WTC11 (cell line): ENCODE measurements at places on chromosomes 16 and 17. TPM values are rescaled to one million over a fixed set of nuclear protein-coding genes. Genes with fewer than 3 reads are reported as not detected.

The NUPR1 gene
- total RNA-seq = 0.33 to 1.1 TPM (median 0.66 TPM) in 3 replicates

The LGALS9 gene
- total RNA-seq = 3.3 to 5.7 TPM (median 3.7 TPM) in 3 replicates

The ARSG gene
- total RNA-seq = 6.9 to 7.9 TPM (median 7.5 TPM) in 3 replicates

The WNT9B gene
- 0.41 to 0.87 TPM (median 0.44 TPM) in 3 replicates for total RNA-seq

DNA sequence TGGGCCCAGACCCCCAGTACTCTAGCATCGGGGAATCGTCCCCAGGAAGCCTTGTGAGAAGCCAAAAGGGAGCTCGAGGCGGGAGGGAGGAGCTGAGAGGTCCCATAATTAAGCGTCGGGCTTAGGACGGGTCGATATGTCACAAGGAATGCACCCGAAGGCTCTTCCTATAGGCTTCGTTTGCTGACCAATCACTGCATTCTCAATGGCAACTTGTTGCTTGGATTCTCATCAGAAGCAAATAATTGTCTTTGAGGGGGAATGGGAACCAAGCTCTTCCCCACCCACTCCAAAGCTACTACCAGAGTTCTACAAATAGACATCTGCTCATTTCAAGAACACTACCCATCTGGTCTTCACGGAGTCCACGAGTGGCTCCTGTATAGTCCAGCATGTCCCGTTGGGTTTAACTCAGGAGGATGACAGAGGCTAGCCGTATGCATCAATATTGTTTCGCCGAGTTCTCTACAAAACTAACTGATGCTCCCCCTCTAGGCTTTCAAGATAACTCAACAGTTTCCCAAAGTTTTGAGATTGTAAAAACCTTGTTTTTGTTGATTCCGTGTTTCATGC lies 628 bp upstream of the BLMH start:
- peaks cover 15% of the 10 kb centered on the region for H3K4me1 ChIP-seq
- 0 out of 2 replicates have a peak overlapping the region, but pooled peaks have one; percentile 41 for H3K27ac ChIP-seq
- H3K36me3 ChIP-seq = peaks cover 10% of the 10 kb centered on the region

- peaks cover 8% of the 10 kb centered on the region for H3K4me1 ChIP-seq
- H3K27ac ChIP-seq = no peak overlapping the region
- no peaks in the 10 kb centered on the region for H3K27me3 ChIP-seq
- no peak for DNase-seq
These were observed 55.7 kb upstream of the CNEP1R1 start for GRCh38 chr16:49969091-49970030.

DNA sequence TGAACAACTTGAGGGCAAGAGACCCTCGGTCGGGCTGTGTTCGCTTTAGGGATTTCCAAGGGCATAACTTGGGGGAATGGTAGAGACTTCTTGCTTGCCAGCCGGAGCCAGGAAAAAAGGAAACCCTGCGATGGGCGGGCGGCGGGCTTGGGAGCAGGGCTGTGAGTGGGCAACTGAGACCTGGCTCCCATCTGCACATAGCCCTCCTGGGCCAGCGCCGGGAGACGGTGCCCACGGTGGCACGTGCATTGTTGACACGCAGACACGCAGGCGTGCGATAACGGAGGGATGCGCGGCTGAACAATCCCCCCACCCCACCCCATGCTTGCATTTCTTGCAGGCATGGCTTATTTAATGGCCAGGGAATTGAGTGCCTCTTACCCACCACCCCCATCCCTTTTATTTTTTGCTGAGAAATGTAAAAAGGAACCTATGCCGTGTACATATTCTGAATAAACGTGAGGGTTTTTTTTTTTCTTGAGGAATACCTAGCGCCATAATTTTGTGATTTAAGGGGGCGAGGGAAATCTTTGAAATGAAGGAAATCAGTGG lies 17.1 kb upstream of the ZFHX3 start:
- peaks cover 100% of the 10 kb centered on the region for H3K27me3 ChIP-seq
- DNase-seq = no peak
- no peaks in the 10 kb centered on the region for H3K36me3 ChIP-seq
- H3K4me3 ChIP-seq = peak overlapping the region; percentile 70

DNA sequence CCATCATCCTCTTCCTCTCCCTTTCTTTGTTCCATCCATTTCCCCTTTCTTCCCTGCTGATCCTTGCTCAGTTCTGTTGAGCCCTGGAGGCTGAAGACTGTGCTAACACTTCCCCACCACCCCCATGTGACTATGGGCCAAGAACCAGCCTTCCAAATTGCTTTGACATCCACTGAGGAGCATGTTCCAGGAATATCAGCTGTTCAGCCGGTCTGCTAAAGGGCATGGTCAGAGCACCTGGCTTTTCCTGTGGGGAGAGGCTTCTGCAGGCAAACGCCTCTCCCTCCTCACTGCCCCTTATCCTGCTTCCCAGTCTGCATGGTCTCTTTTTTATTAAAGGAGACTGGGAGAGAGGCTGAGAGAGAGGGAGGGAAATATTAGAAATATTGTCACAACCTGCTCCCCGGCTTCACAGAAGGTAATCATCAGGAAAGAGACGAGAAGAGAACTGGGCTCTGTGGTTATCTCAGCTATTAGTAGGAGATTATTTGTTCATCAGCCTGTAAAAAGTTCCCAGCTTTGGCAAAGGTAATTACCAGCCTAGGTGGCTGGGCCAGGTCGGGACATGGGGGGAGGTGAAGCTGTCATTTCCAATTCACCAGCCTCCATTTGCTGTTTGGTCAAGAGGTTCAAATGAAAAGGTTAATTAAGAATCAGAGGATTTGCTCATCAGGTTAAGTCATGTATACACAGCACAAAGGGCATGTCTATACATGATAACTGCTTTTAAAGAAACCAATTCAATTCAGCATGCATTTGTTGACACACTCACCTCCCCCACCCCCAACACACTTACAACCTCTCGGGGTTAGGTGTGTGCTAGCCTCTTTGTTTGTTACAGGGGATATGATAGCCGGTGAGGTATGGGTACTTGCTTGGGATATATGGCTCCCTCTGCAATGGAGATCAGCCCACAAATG lies 83.7 kb upstream of the CRHR1 start:
- H3K4me3 ChIP-seq = no peak overlapping the region
- H3K27me3 ChIP-seq = peaks cover 14% of the 10 kb centered on the region
- no peak for DNase-seq
- no peaks in the 10 kb centered on the region for H3K36me3 ChIP-seq
- H3K4me1 ChIP-seq = peaks cover 6% of the 10 kb centered on the region
